ENCODE measurements at places on chromosomes 5 and 9. TPM values are rescaled to one million over a fixed set of nuclear protein-coding genes. Genes with fewer than 3 reads are reported as not detected.

NR6A1 gene
- 4.4 TPM for total RNA-seq

GABRA1 gene
- total RNA-seq = not detected

HTR4 gene
- not detected for total RNA-seq

SEMA6A gene
- 12.6 TPM for total RNA-seq

ARL14EPL gene
- not detected for total RNA-seq

FBXL7 gene
- 25.2 TPM for total RNA-seq

PCDHB7 gene
- 0.49 TPM for total RNA-seq

ANKRD20A1 gene
- 1.3 TPM for total RNA-seq

IL9 gene
- not detected for total RNA-seq

PCDHA9 gene
- total RNA-seq = not detected

GABRG2 gene
- total RNA-seq = not detected

ACOT12 gene
- not detected for total RNA-seq

SOHLH1 gene
- total RNA-seq = not detected

FIBCD1 gene
- 4.2 TPM for total RNA-seq

CAMK4 gene
- total RNA-seq = 0.68 TPM

PKD2L2 gene
- not detected for total RNA-seq

MSX2 gene
- 0.75 TPM for total RNA-seq
